Trophoblast cell (in vitro differentiated cells and primary cell): ENCODE measurements at places on chromosomes 2 and 18.

DNA sequence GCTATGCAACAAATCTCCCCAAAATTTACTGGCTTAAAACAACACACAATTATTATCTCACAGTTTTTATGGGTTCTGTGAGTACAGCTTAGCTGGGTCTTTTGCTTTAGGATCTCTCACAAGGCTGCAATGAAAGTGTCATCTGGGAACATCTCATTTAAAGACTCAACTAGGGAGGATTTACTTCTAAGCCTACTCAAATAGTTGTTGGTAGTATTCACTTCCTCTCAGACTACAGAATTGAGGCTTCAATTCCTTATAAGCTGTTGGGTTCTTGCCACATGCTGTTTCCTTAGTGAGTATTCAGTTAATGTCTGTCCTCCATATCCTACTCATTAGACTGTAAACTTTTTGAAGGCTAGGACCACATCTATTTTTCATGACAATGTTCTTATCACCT lies 72.3 kb downstream of the MDH1 start:
- DNase-seq, result no peak
- no peak overlapping the region for H3K4me3 ChIP-seq
- H3K27me3 ChIP-seq, result no peaks in the 10 kb centered on the region

DNA sequence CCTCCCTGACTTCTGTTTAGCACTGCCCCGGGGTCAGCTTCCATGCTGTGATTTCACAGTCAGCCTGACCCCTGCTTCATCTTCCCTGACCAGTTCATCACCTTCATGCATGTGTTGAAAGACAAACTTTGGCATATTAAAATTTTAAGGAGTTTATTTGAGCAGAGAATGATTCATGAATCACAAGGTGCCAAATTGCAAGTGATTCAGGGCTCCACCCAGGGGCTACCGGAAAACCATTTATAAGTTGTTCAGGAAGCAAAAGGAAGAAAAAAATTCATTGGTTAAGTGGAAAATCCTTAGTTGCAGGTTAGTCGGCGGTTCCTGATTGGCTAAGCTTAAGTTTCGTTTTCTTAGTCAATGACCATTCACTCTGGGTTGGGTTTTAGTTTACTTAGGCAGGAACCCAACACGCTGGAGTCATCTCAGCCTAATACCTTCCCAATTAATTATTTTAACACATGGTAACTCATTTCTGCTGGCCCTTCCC lies 10.6 kb downstream of the IL1F10 start:
- H3K4me1 ChIP-seq, result no peaks in the 10 kb centered on the region
- H3K36me3 ChIP-seq, result no peaks in the 10 kb centered on the region
- no peak for DNase-seq
- H3K27me3 ChIP-seq, result no peaks in the 10 kb centered on the region

DNA sequence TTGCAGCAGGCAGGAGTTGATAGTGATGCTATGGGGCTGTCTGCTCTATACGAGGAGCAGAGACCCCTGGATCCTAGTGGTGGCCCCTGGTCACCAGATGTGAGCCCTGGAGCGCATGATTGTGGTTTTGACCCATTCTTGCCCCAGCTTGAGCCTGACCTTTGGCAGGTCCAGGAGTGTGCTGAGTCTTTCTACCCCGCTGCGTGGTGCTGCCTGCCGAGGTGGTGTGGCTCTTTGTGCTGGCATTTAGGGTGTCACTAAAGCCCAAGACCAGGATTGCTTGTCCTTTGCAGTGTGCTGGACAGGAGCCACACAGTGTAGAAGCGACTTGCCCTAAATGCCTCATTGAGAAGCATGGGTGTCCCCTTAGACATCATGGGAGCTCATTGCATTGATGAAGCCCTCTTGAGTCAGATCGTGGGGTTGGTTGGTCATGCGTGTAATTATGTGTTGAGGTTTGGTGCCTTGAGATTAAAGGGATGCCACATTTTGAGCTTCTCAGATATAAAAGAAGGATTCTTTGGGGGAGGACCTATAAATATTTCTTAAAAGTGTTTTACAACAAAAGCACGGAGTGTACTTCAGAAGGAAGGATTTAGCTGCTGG lies 88.3 kb downstream of the AGAP1 start:
- no peak overlapping the region for H3K27ac ChIP-seq
- H3K36me3 ChIP-seq, result no peaks in the 10 kb centered on the region

DNA sequence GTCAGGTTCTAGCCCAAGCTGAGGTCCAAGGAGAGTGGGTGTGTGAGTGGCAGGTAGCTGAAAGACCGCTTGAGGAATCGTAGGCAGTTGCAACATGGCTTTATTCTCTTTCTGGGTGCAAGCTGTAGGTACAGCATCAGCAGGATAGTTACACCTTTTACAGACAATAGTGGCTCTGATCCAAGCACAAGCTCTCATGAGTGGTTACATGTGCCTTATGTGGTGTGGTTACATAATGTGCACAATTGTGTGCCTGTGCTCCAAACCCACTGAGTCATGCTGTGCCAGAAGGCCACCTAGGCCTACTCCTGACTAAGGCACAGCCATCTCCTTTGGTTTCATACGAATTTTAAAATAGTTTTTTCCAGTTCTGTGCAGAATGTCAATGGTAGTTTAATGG lies 227.6 kb downstream of the SATB2 start:
- H3K27me3 ChIP-seq, result no peaks in the 10 kb centered on the region
- no peaks in the 10 kb centered on the region for H3K4me1 ChIP-seq
- no peak overlapping the region for H3K4me3 ChIP-seq
- no peak overlapping the region for H3K27ac ChIP-seq
- no peak for DNase-seq
